ENCODE measurements at places on chromosomes 12 and 14. TPM values are rescaled to one million over a fixed set of nuclear protein-coding genes. Genes with fewer than 3 reads are reported as not detected.

Gene P2RX7
- 12.6 TPM for total RNA-seq

Gene PIGH
- 30.4 TPM for total RNA-seq

Gene MRPS35
- 64.0 TPM for total RNA-seq

Gene ACIN1
- total RNA-seq, result 188 TPM

Gene RITA1
- total RNA-seq, result 25.1 TPM

Gene SDSL
- 3.2 TPM for total RNA-seq

Gene SPX
- 2.8 TPM for total RNA-seq

Gene ACSS3
- total RNA-seq, result not detected

Gene DEPDC4
- total RNA-seq, result 3.8 TPM

Gene INF2
- 38.8 TPM for total RNA-seq

Gene LACRT
- total RNA-seq, result not detected

Gene RARG
- total RNA-seq, result 37.3 TPM

Gene OR4K17
- total RNA-seq, result not detected

Gene TAS2R8
- total RNA-seq, result not detected

Gene CLEC2A
- not detected for total RNA-seq

Gene LAG3
- total RNA-seq, result 188 TPM

Gene SYCP3
- total RNA-seq, result 0.91 TPM

Gene NOVA1
- total RNA-seq, result not detected

Gene KCNJ8
- total RNA-seq, result not detected

Gene GLS2
- 7.2 TPM for total RNA-seq
